Ovary (tissue), 10 donors: ENCODE measurements at places on chromosomes 5 and 9.

- DNase-seq: no peak
Measured at GRCh38 chr5:160023908-160024630, 15.1 kb downstream of the TTC1 start.

DNA sequence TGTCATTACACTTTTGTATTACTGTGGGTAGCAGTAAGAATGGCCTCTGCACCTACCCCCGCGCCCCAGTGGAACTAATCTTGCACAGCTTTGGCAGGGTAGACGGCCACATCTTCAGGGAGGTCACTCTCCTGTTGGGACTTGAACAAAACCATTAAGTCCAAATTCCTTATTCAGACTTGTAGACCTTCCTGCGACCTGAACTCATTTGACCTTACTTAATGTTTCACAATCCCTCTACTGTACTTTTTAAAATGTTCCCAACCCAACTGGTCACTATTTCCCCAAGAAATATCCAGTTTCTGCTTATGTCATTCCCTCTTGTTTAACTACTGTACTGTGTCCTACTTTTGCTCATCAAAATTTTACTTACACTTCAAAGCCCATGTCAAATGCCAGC is 5.3 kb upstream of the FAM120AOS start:
- no peak for DNase-seq

DNA sequence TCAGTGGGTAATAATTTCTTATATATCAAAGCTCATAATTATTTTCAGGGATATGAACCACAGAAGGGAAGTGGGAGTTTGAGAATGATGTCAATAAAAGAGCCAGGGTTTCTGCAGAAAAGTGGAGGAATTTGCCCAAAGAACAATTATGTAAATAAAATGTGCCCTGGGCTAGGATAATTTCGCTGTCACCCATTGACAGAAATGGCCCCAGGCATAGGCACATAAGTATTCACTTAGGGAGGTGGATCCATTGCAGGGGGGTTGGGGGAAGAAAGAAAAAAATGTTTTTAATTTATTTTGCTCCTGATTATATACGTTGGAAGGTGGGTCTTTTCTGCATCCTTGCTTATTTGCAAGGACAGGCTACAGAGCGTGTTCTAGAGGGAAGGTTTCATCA is 135.1 kb upstream of the IRX2 start:
- DNase-seq: no peak

- no peak for DNase-seq
Measured at GRCh38 chr9:86731511-86732063, 215.7 kb downstream of the GAS1 start.

DNA sequence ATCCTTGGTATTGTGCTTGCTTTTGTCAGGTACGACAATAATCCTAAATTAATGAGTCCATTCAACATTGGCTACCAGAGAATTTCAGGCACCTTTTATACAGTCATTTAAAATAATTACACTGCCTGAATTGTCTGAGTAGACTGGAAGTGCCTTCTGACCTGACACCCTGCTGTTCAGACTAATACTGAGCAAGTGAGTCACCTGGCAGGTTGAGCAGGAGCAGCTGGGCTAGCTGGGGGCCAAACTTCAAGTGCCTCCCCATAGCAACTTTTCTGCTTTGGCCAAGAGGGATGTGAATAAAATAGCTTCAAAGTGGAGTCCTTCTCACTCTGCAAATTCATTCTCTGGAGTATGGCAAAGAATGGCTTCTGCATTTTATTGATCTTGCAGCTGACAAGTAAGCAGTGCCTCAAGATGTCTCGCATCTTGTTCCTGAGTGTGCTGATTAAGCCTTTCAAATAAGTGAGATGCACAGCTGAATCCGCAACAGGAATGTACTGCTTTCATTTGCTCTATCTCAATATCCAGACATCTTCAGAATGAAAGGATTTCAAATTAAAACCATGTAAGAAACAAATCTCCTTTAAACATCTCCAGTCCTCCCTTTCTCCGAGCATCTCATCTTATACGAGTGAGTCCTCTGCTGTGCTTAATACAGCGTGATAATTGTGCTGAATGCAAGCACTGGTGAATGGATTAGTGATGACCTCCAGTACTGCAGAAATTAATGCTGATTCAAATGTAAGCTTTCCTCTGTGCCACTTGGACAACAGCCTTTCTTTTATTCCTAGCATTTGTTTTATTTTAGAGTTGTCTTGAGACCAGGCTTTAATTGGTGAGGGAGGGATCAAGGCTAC is 271.2 kb downstream of the EDIL3 start:
- DNase-seq: no peak

DNA sequence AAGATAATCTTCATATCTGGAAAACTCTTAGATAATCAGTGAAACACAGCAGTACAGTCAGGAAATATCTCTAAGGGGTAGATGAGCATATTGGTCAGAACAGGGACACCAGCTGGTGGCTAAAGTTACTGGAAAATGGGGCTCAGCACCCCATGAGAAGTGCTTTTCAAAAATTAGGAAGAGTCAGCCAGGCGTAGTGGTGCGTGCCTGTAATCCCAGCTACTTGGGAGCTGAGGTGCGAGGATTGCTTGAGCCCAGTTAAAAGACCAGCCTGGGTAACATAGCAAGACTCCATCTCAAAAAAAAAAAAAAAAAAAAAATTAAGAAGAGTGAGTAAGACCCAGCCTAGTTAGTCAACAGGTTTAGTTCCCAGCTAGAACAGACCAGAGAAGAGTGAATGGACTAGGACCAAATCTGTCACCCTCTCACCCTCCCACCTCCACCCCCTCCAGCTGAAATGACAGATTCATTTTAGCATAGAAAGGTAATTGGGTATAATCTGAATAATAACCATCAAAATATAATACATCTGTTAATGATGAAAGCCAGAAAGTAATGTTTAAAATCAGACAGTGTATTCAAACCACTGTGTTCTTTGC is 120.9 kb downstream of the CDC42SE2 start:
- DNase-seq: no peak

GRCh38 chr5:43274435-43275114 is 38.6 kb downstream of the HMGCS1 start:
- DNase-seq: no peak

DNA sequence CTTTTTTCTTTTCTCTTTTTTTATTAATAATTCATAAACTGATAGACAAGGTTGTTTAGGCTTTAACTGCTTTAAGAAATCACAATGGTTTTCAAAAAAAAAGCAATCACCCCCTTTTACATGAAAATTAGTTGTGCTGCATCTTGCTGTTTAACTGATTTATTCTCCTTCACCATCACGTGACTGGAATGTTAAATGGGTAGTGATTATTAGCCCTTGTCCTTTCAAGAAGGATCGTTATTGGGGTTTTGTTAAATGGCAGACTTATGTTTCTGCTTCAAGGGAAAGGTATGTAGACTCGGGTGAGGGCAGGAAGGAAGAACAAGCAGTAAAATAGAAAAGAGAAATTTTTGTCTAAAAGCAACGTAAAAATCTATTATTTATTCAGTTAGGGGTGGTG is 175.6 kb upstream of the TLE4 start:
- DNase-seq: no peak

- no peak for DNase-seq
Measured at GRCh38 chr5:6674886-6675285, 38.3 kb upstream of the TENT4A start.

- DNase-seq: no peak
Measured at GRCh38 chr5:53895091-53895683, 334.7 kb downstream of the NDUFS4 start.

DNA sequence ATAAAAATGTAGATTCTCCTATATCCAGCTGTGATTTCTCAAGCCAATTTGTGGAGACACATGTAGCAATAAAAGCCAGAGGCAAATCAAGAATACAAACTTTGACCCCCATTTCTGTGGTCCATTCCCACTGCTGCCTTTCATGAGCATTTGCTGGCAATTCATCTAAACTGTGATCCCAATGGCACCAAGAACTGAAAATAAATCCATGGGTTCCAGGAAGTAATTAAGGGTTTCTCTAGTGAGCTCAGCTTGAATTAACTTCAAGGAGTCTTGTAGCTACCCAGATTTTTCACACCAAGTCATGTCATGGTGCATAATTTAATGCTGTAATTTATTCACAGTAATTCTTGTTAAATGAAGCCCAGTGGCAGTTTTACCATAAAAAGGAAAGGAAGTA is 145.0 kb upstream of the SMC2 start:
- DNase-seq: no peak

- no peak for DNase-seq
Measured at GRCh38 chr5:14806456-14806855, 65.1 kb downstream of the ANKH start.

DNA sequence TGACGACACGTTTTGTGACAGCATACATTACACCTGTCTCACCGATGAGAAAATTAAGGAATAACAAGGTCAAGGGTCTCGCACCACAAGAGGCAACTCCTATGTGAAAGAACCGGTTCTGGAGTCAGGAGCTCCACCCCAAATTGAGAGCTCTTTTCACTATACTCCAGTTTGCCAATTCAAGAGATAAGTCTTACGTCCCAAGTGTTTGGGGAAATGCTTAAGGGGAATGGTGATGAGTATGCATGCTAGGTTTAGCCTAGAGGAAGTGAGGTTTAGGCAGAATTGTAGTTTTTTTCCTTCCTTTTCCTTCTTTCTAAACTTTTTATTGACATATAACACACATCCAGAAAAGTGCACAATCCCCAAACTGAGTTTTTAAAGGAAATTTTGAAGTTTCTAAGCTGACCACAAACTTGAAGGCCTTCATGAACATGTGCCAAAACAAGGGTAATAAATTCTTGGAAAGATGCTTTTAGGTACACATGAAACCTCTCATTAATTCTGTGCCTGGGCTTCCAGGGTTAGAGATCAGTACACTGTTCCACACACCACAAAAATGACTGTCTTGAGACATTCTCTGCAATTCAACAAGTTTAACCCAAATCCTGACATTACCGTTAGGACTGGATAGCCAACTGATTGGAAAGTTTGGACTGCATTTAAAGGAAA is 127.6 kb upstream of the SLC1A3 start:
- no peak for DNase-seq

DNA sequence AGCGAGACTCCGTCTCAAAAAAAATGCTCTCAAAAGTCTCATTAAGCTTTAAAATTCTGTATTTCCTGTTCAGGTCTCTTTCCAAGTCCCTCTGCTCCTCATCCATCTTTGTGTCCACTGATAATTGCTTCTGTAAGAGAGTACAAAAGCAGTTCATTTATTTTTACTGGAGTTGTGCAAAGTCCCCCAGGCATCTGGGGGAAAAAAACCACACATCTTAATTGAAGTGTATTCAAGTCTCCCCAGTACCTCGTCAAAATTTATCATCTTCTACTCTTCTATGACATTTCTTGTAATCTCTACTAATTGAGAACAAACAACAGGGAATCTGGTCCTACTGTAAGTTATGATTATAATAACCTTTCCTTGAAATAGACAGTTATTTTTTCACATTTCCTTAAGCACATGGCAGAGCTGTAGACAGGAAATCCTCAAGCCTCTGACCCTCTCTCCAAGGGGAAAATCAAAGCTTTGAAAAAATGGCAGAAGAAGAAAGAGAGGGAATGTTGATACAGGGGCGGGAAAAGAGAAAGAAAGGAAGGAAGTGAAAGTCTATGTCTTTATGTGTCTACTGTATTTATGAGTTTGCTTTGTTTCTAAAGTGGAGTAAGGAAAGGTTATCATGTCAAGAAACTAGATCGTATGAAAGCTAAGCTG is 51.5 kb downstream of the RAI14 start:
- no peak for DNase-seq

DNA sequence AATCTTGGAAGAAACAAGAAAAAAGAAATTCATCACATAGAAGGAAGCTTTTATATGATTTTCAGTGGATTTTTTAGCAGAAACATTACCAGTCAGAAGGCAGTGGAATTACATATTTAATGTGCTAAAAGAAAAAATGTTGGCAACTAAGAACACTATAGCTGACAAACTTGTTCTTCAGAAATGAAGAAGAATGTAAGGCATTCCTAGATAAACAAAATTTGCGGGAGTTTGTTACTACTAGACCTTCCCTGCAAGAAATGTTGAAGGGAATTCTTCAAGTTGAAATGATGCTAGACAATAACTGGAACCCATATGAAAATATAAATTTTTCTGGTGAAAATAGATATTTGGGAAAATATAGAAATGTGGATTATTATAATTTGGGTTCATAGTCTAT is 718.3 kb upstream of the GRAMD2B start:
- no peak for DNase-seq

DNA sequence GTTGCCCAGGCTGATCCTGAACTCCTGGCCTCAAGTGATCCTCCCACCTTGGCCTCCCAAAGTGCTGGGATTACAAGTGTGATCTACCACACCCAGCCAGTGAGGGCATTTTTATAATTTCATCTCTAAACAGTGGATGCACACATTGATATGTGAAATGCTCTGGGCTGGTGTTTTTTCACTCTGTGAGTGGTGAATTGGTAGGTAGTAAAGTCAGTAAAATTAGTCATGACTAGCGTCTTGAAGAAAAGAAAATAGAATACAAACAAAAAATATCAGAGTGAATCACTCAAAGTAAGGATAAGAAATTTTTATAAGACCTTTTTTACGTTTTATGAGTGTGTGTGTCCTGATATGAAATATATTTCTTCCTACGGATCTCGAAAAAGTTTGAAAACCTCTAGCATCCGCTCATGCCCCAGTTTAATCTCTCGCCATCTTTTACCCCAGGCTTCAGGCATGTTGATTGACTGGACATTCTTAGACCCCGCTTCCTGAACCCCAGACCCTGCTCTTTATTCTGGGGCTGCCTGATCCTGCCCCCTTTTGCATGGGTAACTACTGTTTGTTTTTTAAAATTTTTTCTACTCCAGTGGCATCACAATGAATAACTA is 14.0 kb downstream of the OSTF1 start:
- DNase-seq: no peak

DNA sequence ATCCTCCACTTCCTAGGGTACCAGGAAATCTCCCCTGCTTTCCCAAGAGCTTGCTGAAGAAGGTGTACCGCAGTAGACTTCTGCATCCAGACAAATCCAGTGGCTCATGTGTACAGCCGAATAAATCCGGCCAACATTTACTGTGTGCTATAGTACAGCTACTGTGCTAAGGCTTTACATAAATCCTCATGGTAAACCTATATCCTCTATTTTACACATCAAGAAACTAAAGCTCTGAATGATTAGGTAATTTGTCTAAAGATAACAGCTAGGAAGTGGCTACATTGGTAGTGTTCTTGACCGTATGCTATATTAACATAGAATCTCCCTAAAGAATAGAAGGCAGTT is 511 bp upstream of the WDR41 start:
- no peak for DNase-seq

GRCh38 chr9:75152416-75152815 is 64.1 kb downstream of the OSTF1 start:
- no peak for DNase-seq

GRCh38 chr9:137206602-137207001 is 1.1 kb downstream of the NDOR1 start:
- no peak for DNase-seq

- DNase-seq: no peak
Measured at GRCh38 chr5:75031366-75031765, 21.0 kb downstream of the GCNT4 start.
